ENCODE measurements at places on chromosomes 6 and 20.

DNA sequence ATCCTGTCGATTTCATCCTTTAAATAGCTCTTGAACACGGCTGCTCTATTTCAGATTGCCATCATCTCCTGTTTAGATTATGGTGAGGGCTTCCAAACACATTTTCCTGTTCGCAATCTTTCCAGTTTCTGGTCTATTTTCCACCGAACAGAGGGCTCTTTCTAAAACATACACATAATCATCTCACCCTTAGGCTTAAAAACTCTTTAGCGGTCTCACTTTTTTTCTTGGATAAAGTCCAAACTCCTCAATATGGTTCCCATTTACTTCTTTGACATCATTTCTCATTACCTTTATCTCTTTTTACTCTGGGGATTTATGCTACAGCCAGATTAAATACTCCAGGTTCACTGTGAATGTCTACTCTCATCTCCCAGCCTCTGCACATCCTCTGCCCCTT is 103.4 kb upstream of the STMND1 start:
- no peak for DNase-seq

DNA sequence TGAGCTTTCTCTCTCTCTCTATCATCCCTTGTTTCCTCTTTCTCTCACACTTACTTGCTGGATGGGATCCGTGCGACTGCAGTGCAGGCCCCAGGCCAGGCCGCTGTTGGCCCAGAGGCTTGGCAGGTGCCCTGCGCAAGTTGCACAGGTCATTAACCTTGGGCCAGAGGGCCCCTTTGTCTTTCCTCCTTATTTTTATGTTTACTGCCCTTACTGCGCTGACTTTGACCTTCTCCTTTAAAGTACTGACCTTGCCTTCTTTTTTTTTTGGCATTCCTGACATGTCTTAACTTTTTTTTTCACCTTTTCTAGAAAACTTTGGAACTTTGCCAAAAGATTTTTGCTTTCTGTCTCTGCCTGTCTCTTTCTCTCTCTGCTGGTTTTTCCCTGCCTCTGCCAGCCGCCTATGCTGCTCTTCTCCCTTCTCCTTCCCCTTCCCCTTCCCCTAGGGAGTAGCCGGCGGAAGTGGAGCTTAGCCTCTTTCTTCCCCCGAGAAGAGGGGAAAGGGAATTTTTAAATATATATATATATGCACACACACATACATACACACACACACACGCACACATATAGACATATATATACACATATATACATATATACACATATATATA is 59.6 kb upstream of the CDH4 start:
- no peak for DNase-seq

DNA sequence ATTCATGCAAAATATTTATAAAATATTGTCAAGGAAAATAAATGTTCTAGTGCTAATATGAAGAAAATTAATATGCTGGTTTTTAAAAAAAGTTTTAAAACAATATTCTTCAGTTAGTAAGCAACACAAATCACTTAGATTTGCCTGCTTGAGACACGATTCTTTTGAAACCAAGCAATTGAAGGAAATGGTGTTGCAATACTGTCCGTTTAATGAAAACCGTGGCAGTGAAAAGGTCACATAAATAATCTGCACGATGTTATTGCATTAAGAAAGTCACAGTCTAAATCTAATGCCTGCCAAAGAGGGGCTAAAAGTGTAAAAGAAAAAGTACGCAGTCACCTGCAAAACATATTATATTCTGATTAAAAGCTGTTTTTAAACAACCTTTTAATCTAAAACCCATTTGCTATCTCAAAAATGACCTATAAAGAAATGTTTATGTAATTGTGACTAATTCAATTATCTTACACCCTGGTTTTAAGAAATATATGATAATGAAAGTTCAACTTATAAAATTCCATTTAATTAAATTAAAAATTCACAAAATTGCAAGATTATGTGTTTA is 143.0 kb downstream of the GMDS start:
- no peak for DNase-seq

- no peak for DNase-seq
Measured at GRCh38 chr20:31707994-31708735, 14.5 kb downstream of the BCL2L1 start.

DNA sequence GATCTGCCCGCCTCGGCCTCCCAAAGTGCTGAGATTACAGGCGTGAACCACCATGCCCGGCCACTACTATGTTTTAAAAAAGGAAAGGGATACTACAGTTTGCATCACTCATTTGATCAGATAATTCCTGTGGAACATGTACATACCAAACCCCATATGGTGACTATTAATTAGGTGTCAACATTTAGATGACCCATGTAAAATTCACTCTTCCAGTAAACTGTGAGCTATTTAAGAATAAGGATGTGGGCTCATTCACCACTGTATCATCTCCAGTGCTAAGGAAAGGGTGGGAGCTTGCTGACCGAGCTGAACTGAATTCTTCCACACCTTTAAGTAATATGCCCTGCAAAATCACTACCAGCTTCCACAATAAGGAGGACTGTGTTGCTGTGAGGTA is 127.5 kb downstream of the BTBD9 start:
- DNase-seq: no peak

GRCh38 chr6:129575378-129576118 is 134.4 kb downstream of the ARHGAP18 start:
- DNase-seq: no peak

DNA sequence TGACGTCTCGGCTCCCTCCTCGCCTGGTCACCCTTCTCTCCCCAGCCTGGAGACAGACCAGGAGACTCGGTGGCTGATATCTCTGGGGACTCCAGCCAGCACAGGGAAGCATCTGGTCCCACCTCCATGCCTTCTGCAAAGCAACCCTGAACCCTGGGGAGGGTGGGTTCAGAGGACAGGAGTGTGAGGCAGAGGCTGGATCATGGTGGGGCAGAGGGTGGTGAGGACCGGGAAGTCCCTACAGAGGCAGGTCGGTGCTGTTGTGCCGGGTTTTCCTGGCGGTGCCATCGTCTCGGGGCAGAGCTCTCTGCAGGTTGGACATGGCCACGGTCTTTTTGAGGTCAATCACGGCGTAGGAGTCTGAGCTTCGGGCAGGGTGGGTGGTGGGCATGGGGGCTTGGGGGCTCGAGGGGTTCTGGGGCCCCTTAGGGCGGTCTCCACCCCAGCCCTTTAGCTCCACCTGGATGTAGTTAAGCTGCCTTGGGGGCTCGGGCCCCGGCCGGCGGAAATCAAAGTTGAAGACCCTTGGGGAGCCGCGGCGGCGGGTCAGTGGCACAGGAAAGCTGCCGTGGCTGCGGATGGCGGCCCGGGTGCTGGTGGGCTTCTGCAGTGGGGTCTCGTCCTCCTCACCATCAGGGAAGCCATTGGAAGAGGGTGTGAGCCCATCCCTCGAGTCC is 9.2 kb downstream of the FRS3 start:
- DNase-seq: no peak

- no peak for DNase-seq
Measured at GRCh38 chr6:158086504-158087223, 81.4 kb downstream of the SERAC1 start.
